ENCODE measurements at places on chromosomes 1 and 21.
A peak's percentile ranks its signal among the peaks of the same experiment; 100 is the strongest.

DNA sequence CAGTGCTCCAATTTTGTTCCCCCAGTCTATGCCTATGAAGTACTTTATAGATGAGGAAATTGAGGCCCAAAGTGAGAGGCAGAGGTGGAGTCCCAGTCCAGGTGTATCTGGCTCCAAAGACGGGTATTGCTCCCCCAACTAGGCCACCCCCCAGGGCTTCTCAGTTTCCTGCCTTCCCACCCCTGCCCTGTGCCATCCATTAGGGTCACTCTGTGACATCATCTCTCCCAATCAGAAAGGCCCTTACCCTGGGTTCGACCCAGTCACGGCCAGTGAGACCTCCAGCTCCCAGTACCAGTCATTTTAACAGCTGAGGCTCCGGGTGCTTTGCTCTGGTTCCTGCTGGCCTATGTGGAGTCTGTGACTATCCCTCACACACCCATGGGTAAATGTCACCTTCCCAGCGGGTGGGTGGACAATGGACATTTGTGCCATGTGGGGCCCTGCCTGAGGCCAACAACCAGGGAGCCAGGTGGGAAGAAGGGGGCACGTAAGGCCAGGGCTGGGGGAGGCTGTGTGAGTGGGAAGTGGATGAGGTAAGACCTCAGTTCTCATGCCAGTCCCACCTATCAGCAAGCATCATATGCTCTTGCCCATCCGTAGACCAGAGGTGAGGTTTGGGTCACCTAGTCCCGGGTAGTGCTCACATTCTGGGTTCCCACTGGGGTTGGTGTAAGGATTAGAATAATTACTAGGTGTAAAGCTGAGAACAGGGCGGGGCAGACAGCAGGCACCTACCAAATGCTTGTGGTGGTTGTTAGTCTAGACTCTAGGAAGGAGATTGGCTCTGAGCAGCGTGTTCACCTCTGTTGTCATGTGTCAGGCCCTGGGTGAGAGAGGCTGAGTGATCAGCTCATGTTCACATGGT is 685.9 kb downstream of the MATN1 start:
- peaks cover 5% of the 10 kb centered on the region for H3K27me3 ChIP-seq
- no peak overlapping the region for H3K4me3 ChIP-seq
- H3K27ac ChIP-seq = no peak overlapping the region
- no peaks in the 10 kb centered on the region for H3K36me3 ChIP-seq
- H3K4me1 ChIP-seq = no peaks in the 10 kb centered on the region
- no peak for DNase-seq

GRCh38 chr1:94866164-94866807 is 46.1 kb downstream of the SLC44A3 start:
- peaks cover 7% of the 10 kb centered on the region for H3K4me1 ChIP-seq
- no peaks in the 10 kb centered on the region for H3K27me3 ChIP-seq
- H3K36me3 ChIP-seq = no peaks in the 10 kb centered on the region
- H3K27ac ChIP-seq = no peak overlapping the region
- DNase-seq = no peak

DNA sequence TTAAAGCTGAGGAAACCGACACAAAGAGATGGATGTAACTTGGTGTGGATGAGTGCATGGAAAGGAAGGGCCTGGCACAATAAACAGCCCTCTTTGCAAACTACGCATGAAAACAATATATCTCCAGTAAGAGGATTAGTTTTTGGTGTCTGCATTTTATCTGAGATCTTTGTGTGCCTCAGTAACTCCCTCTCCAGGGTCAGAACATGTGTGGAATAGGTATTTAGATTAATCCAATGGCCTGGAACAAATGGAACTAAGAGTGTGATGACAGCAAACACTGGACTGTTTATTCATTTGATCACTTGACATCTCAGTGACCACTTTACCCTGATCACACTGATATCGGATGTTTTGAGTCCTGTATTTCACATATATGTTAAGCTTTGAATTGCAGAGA is 45.3 kb downstream of the AKNAD1 start:
- peaks cover 29% of the 10 kb centered on the region for H3K36me3 ChIP-seq
- no peak overlapping the region for H3K4me3 ChIP-seq
- H3K27me3 ChIP-seq = no peaks in the 10 kb centered on the region
- DNase-seq = no peak
- no peak overlapping the region for H3K27ac ChIP-seq

DNA sequence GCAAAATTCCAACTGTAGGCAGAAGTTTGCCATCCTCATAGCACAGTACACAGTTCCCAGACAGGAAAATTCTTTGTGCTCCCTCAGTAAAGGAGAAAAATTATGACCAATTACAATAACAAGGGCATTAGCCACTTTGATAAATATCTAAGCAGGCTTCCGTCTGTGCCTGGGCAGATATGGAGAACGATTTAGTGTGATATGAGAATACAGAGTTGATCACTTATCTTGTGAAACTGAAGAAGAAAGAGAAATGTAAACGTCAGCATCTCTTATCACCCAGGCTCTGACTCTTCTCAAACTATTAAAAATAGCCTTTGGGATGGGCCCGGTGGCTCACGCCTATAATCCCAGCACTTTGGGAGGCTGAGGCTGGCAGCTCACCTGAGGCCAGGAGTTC is 54.5 kb upstream of the TIAM1 start:
- no peak overlapping the region for H3K27ac ChIP-seq
- H3K27me3 ChIP-seq = no peaks in the 10 kb centered on the region
- peaks cover 22% of the 10 kb centered on the region for H3K4me1 ChIP-seq

- H3K4me3 ChIP-seq = no peak overlapping the region
- no peaks in the 10 kb centered on the region for H3K4me1 ChIP-seq
- no peaks in the 10 kb centered on the region for H3K27me3 ChIP-seq
Observed at GRCh38 chr1:119778886-119779560, 10.3 kb upstream of the HMGCS2 start.

DNA sequence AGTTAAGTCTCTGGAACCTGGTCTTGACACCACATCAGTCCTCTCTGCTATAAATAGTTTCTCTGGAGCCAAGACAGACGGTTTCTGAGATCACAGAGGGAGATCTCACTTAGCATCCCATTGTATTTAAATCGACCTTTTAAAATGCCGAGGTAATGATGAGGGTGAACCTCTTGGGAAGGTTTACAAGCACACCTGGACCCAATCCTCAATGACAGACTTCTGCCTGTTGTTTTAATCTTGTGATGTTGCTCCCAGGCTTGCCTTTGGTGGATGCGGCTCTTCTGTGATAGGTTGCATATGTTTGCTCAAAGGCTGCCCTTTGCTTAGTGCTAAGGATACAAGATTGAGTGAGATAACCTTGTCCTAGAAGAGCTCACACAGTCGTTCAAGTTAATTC is 104.6 kb upstream of the L1TD1 start:
- H3K27me3 ChIP-seq = no peaks in the 10 kb centered on the region
- no peak overlapping the region for H3K4me3 ChIP-seq
- DNase-seq = no peak
- no peaks in the 10 kb centered on the region for H3K36me3 ChIP-seq
- H3K27ac ChIP-seq = no peak overlapping the region

DNA sequence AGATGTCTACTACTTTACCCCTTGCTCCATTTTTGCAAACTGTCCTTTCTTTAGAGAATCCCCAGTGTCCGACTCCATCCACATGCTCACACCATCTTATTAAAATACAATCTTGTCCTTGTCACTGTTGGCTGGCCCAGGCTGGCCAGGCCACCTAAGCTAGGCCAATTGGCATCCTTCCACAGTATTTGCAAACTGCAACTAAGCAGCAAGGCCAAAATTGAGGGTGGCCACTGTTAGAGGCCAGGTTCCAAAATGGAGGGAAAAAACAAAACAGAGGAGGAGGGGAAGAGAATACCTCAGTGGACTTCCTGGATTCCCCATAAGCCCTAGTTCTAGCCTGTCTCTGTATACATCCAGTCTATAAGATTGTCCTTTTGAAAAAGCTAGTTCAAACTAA is 4.3 kb downstream of the FAM89A start:
- H3K36me3 ChIP-seq = no peaks in the 10 kb centered on the region
- peaks cover 58% of the 10 kb centered on the region for H3K4me1 ChIP-seq
- no peaks in the 10 kb centered on the region for H3K27me3 ChIP-seq
- H3K4me3 ChIP-seq = no peak overlapping the region
- DNase-seq = no peak

DNA sequence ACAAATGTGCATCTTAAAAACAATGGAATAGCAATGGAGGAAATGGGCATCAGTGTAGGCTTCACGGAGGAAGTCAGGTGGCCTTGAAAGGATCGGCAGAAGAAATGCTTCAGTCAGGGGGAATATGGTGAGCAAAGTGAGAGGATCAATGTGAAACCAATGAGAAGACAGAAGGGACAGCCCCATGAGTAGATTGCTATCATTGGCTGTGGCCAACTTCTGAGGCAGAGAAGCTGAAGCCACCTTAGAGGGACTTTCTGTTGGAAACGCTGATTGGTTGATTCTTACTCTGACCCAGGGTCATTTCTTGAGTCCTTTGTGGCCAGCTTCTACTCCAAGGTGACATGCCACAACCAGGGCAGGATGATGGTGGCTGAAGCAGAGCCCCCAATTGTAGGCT is 130.7 kb upstream of the ZNF648 start:
- H3K36me3 ChIP-seq = no peaks in the 10 kb centered on the region
- H3K4me3 ChIP-seq = no peak overlapping the region
- no peak overlapping the region for H3K27ac ChIP-seq
- no peaks in the 10 kb centered on the region for H3K27me3 ChIP-seq

DNA sequence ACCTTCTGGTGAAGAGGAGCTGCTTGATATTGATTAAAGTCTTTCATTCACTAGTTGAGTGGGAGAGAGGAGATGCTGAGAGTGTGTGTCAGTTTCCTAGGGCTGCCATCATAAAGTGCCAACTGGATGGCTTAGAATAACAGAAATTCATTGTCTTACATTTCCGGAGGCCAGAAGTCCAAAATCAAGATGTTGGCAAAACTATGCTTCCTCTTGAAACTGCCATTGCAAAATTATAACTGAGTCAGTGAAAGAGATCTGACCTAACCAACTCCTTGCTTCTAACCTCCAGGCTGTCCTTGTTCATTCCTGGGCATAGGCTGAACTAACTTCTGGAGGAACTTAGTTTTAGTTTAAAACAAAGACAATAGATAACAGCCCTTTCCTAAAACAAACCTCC is 47.1 kb downstream of the PTGS2 start:
- no peaks in the 10 kb centered on the region for H3K27me3 ChIP-seq
- H3K4me1 ChIP-seq = no peaks in the 10 kb centered on the region
- no peaks in the 10 kb centered on the region for H3K36me3 ChIP-seq
- DNase-seq = no peak

- H3K27me3 ChIP-seq = no peaks in the 10 kb centered on the region
- no peak for DNase-seq
- H3K27ac ChIP-seq = no peak overlapping the region
Observed at GRCh38 chr1:87851490-87851889, 522.8 kb downstream of the LMO4 start.

DNA sequence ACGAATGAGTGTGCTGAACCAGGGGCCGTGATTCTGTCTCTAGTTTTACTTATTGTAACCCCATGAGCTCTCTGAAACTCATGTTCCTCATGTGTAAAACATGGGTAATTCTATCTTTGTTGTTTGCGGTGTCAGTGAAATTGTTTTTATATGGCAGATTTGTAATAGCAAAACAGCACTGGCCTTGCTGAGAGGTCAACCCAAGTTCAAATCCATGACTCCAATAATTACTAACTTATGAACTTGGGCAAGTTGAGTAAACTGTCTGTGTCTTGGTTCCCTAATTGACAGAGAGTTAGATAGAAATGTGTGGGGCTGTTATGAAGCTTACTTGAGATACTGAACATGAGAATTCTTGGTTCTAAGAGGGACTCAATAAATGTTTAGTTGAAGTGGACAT is 17.8 kb downstream of the C1orf116 start:
- H3K27ac ChIP-seq = no peak overlapping the region
- DNase-seq = no peak
- H3K4me3 ChIP-seq = no peak overlapping the region
- H3K4me1 ChIP-seq = no peaks in the 10 kb centered on the region
- H3K27me3 ChIP-seq = no peaks in the 10 kb centered on the region

DNA sequence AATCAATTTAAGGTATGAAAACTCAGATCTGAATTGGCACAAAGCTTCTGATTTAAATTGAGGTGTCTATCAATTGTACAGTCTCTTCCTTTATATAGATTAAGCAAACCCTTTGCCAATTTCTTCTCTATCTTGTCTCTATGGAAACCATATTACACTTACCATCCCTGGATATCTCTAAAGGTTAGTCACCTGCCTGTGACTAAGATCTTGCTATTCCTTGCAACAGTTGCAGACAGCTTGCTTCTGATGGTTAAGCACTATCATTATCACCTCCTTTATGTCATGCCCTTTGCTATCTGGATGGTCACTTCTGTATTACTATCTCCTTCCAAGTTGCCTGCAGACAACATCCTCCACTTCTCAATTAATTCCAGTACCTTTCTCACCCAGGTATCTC is 998.6 kb upstream of the B3GALT2 start:
- no peak overlapping the region for H3K4me3 ChIP-seq
- no peaks in the 10 kb centered on the region for H3K27me3 ChIP-seq
- no peaks in the 10 kb centered on the region for H3K4me1 ChIP-seq

GRCh38 chr1:18735224-18735997 is 104.8 kb downstream of the PAX7 start:
- H3K4me3 ChIP-seq = no peak overlapping the region
- peaks cover 9% of the 10 kb centered on the region for H3K27me3 ChIP-seq
- H3K4me1 ChIP-seq = no peaks in the 10 kb centered on the region
- DNase-seq = no peak
- no peak overlapping the region for H3K27ac ChIP-seq
- H3K36me3 ChIP-seq = no peaks in the 10 kb centered on the region

- H3K36me3 ChIP-seq = no peaks in the 10 kb centered on the region
- H3K4me1 ChIP-seq = peaks cover 4% of the 10 kb centered on the region
Observed at GRCh38 chr21:28177124-28177523, 815.6 kb downstream of the LTN1 start.

DNA sequence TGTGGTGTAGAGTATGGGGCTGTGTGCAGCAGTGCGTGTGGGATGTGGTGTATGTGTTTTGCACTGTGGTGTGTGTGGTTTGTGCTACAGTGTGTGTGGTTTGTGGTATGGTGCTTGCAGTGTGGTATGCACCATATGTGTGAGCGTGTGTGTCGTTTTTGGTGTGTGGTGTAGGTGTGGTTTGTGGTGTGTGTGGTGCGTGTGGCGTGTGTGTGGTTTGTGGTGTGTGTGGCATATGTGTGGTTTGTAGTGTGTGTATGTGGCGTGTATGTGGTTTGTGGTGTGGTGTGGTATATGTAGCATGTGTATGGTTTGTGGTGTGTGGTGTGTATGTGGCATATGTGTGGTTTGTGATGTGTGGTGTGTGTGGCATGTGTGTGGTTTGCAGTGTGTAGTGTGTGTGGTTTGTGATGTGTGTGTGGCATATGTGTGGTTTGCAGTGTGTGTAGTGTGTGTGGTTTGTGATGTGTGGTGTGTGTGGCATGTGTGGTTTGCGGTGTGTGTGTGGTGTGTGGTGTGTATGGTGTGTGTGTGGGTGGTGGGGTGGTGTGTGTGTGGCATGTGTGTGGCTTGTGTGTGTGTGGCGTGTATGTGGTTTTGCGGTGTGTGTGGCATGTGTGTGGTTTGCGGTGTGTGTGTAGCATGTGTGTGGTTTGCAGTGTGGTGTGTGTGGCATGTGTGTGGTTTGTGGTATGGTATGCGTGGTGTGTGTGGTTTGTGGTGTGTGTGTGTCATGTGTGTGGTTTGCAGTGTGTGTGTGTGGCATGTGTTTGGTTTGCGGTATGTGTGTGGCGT is 53.5 kb upstream of the TRAPPC10 start:
- no peaks in the 10 kb centered on the region for H3K27me3 ChIP-seq
- H3K4me3 ChIP-seq = no peak overlapping the region
- peak; percentile 46 for DNase-seq
- H3K4me1 ChIP-seq = no peaks in the 10 kb centered on the region

GRCh38 chr1:89044970-89045721 is 19.9 kb downstream of the GBP1 start:
- DNase-seq = no peak
- H3K27me3 ChIP-seq = no peaks in the 10 kb centered on the region
- H3K4me1 ChIP-seq = no peaks in the 10 kb centered on the region
- no peaks in the 10 kb centered on the region for H3K36me3 ChIP-seq
- no peak overlapping the region for H3K27ac ChIP-seq

GRCh38 chr1:233714631-233715217 is 100.8 kb downstream of the KCNK1 start:
- no peaks in the 10 kb centered on the region for H3K36me3 ChIP-seq
- H3K4me1 ChIP-seq = no peaks in the 10 kb centered on the region
- no peak overlapping the region for H3K4me3 ChIP-seq
- H3K27me3 ChIP-seq = no peaks in the 10 kb centered on the region

All from common myeloid progenitor, CD34-positive (primary cell).